Activated T-helper 2 cell treated with anti-CD3 and anti-CD28 coated beads, Interferon-gamma antibody, Interleukin-2, Interleukin-4, amounts not matched to agents 10 μg/mL and 5 μg/mL and 100 μg/mL, durations not matched to agents 14 hours and 24 hours and 36 hours (primary cell): ENCODE measurements at places on chromosomes 1 and 21. TPM values are rescaled to one million over a fixed set of nuclear protein-coding genes. Genes with fewer than 3 reads are reported as not detected.

PLA2G2C gene
- 0.30 TPM in 1 of 2 replicates, not detected in the other for total RNA-seq

TCEA3 gene
- total RNA-seq, result 3.3 and 5.6 TPM in 2 replicates

- no peak for DNase-seq
These were observed 27.6 kb downstream of the RNASEL start for GRCh38 chr1:182561456-182561855.

- no peak for DNase-seq
These were observed 14.1 kb upstream of the TIAM1 start for GRCh38 chr21:31358158-31358557.

DNA sequence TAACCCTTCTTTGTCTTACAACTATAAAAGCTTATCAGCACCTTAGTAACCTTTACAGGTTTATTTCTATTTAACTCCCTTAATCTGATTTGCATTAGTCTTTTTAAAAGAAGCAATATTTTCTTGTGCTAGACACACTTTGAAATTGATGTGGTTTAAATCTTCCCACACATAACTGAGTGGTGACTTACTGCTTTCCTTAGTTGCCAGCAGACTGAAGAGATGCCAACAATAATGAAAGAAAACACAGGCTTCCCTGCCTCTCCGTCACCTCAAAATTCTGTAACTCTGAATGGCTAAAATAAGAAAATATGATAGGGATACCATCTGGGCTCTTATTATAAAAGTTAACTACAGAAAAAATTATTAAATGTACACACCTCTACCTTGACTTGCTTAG is 196.8 kb downstream of the PTBP2 start:
- DNase-seq, result no peak

CA14 gene
- total RNA-seq, result not detected in 2 replicates

GRCh38 chr1:1130206-1131120 is 14.6 kb upstream of the C1orf159 start:
- no peak for DNase-seq

- no peak for DNase-seq
These were observed 52.1 kb upstream of the KRTAP19-8 start for GRCh38 chr21:31090376-31090775.

FHAD1 gene
- total RNA-seq, result not detected in 2 replicates

MROH9 gene
- not detected in 2 replicates for total RNA-seq

DNA sequence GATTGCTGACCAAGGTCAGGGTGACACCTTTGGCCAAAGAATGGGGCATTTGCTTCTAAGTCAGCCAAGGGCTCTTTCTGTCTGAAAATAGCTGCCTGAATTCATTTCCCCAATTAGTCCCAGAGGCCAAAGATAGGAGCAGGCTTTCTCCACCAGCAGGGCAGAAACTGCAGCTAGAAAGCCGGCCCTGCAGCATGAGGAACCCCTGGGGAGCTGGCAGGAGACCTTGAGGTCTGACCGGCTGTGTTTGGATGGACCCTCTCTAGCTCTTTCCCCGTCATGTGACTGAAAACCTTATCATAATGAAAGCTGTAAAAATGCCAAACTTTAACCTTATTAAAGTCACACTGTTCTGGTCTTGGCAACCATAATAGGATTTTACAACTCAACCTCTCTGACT is 93.4 kb downstream of the CD58 start:
- DNase-seq, result no peak

SH2D1B gene
- total RNA-seq, result 0.84 and 1.0 TPM in 2 replicates

NBPF10 gene
- 4.2 and 4.9 TPM in 2 replicates for total RNA-seq

GRCh38 chr1:30518696-30519095 is 204.7 kb downstream of the MATN1 start:
- no peak for DNase-seq
